GM23338 (cell line): ENCODE measurements at places on chromosomes 16 and 17.

GRCh38 chr16:51210087-51210486, 59.0 kb upstream of the SALL1 start:
- DNase-seq: no peak

DNA sequence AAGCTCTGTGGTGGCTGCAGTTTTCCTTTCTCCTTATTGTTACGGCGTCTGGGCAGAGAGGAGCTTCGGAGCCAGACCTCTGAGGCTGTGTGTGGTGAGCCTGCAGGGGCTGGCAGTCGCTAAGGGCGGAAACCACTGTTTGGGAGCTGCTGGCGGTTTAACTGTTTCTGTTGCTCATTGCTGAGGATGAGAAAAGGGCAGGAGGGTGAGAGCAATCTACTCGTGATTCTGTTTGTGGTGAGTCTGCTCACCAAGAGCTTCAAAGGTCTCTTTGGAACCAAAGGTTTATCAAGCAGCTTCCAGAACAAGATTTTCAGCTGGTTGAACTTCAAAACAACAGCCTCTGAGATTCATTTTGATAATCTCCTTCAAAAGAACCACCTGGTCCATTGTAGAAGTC, 143.9 kb downstream of the ANKFN1 start:
- DNase-seq: no peak

DNA sequence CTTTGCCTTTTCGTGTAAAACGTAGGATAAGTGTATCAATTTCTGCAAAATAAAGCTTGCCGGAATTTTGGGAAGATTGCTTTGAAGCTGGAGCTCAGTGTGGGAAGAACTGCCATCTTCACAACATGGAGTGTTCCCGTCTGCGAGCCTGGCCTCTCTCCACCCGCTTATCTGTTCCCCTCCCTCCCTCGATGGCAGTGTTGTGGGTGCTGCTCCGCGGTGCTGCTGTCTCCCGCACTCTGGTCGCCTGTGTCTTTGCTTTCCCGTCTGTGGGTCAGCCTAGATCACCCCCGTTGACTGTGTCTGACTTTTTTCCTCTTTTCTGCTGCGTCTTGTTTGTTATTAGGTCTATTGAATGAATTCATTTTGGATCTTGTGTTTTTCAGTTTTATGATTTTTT, 17.0 kb downstream of the ACSF3 start:
- no peak for DNase-seq

GRCh38 chr17:63480826-63481487, 4.1 kb downstream of the ACE start:
- DNase-seq: no peak

DNA sequence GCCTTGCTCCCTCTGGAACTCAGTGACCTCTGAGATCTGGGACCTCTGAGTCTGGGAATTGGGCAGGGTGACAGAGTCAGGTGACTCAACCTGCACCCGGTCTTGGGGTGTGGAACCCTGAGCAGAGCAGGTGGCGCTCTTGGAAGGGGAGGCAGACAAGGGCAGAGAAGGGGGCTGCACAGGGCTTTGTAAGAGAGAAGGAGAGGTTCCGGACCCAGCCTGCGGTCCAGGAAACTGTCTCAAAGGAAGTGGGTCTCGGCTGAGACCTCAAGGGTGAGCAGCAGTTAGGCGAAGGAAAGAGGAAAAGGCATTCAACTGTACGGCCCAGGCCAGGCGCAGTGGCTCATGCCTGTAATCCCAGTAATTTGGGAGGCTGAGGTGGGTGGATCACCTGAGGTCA, 10.0 kb upstream of the RIPOR1 start:
- no peak for DNase-seq
